Activated CD4-positive, CD25-positive, alpha-beta regulatory T cell treated with anti-CD3 and anti-CD28 coated beads, Interleukin-2, amount 50 U/mL, for 16 hours (primary cell): ENCODE measurements at places on chromosomes 5 and 9.

DNA sequence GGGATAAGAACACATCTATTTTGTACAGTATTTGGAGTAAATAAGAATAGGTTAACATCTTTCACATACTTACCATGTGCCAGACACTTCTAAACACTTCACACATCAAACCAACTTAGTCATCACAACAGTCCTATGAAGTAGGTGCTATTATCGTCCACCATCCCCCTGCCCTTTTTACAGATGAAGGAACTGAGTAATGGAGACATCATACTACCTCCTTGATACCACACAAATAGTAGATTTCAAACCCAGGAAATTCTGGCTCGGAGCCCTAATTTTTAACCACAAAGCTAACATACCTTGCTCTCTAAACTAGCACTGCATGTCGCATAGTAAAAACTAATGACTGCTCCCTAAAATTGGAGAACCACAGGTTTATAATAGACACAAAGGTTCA lies 4.2 kb upstream of the ZNF366 start:
- no peak for DNase-seq

GRCh38 chr5:176167800-176168199 lies 70.4 kb upstream of the SIMC1 start:
- DNase-seq: no peak

- no peak for DNase-seq
These were observed 279.0 kb downstream of the AOPEP start for GRCh38 chr9:95005278-95006143.

DNA sequence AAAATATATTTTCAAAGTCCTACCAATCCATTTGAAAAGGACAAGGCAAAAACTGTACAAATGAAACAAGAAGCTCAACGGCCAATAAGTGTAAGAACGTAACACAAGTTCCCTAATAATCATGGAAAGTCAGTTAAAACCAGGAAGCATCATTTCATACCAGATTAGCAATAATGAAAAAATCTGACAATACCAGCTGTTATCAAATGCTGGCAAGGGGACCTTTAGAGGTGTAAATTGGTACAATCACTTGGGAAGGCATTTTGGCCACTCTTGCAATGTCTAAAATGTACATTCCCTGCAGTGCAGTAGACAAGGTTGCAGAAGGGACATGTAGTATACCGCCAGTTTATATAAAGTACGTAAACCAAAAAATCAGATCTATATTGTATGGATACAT lies 10.1 kb upstream of the SEMA5A start:
- no peak for DNase-seq

- no peak for DNase-seq
These were observed 47.8 kb upstream of the ADAMTS2 start for GRCh38 chr5:179393078-179393477.

GRCh38 chr5:121707178-121707577 lies 144.5 kb upstream of the FTMT start:
- no peak for DNase-seq

DNA sequence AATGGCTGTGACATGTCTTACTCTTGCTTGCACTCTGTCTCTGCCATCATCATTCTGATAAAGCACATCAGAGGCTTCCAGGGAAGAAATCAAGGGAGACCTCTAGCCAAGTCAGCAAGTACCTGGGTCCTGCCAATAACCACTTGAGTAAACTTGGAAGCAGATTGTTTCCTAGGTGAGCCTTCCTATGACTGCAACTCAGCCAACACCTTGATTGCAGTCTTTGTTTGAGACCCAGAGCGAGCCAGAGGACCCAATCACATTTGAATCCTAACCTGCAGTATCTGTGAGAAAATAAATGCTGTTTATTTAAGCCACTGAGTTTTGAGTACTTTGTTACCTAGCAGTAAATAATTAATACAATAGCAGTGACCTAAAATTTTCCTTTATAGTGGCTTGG lies 356.8 kb upstream of the CHD1 start:
- no peak for DNase-seq

DNA sequence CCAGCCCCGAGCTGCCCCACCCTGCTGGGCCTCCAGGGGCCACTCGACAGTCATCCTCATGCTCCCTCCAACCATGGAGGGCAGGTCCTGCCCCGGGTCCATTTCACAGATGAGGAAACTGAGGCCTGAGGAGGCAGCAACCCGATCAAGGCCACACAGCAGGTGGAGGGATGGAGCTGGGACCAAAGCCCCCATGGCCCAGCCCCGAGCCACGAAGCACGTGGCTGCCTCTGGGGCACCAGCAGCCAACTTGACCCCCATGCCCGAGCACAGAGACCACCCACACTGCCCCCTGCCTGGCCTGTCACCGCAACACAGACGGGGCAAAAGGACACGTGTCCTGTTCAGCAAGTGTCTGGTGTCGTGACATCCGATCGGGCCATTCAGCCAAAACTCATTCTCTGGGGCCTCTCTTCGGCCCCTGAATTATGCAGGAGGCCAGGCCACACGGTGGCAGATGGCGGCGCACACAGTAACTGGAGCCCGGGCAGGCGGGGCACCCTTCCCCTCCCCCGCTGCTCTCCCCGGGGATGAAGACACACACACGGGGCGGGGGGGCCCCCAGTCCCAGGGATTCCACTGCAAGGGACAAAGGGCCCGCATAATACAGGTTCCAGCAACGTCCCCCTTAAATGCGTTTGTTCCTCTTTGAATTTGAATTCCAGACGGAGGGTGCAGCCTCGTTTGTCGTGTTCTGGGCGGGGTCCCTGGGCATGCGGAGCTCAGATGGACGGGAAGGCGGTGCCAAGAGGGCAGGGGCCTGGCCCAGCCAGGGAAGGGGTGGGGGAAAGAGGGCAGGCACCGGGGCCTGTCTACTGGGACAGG lies 29.4 kb upstream of the TMEM250 start:
- no peak for DNase-seq

- DNase-seq: no peak
These were observed 168.3 kb upstream of the RASA1 start for GRCh38 chr5:87099291-87099839.

- no peak for DNase-seq
These were observed 562.5 kb downstream of the CSNK1G3 start for GRCh38 chr5:124074500-124074899.

DNA sequence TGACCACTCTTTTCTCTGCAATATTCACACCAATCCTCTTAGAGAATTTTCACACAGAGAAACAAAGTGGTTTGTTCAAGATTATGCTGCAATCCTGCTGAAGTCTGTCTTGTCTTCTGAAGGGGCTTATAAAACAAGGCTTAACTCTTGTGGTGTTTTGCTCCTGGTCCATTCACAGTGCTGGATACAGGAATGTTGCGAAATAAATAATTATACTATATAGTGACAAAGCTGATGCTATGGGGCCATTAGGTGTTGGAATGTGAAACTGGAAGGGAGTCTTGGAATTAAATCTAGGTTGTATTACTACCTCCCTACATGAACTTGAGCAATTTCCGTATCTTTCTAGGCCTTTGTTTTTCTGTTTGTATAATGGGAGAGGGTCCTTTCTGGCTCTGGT lies 170.2 kb downstream of the TRIM32 start:
- no peak for DNase-seq

GRCh38 chr5:125525356-125525755 lies 778.9 kb upstream of the ZNF608 start:
- no peak for DNase-seq

- no peak for DNase-seq
These were observed 220.8 kb downstream of the KDM4C start for GRCh38 chr9:6978591-6978990.

- DNase-seq: no peak
These were observed 115.8 kb downstream of the CWC27 start for GRCh38 chr5:64884541-64884940.

DNA sequence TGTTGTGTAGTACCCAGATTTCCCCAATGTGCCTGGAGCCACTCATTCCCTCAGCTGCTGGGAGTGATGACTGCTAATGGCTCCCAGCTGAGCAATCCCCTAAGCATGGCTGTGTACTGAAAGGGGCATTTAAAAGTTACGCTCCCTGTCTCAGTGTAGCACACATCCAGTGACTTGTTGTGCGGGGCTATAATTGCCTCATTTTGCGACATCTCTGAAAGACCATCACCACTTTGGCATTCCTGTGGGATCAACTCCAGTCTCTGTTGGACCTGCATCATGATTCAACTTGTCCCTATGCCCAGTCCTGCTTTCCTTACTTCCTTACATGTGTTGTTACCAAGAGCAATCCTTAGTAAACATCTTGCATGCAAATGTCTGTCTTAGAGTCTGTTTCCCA lies 201.2 kb upstream of the MPDZ start:
- DNase-seq: no peak

DNA sequence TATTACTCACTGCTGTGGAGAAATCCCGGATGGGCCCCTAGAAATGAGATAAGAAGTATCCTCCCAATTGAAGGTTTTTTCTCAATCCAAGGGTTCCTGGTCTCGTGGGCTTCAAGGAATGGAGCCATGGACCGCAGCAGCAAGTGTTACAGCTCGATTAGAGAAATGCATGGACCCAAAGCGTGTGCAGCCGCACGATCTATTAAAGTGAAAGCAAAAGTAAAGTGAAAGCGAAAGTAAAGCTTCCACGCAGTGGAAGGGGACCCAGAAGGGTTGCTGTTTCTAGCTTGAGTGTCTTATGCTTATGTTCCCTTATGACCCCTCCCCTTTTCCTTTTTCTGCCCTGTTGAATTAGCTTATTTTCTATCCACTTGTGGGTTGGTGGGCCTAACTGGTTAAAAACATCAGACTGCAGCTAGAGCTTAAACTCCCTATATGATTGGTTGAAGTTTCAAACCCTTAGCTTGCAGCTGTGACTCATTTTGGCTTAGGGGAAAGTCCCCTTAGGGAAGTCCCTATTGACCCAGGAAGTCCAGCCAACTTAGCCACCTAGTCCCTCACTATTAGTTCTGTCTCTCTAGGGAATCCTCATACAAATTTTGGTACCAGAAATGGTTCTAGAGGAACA lies 1111.8 kb downstream of the TAF11L14 start:
- DNase-seq: no peak

GRCh38 chr5:10652151-10652550 lies 88.3 kb downstream of the ANKRD33B start:
- no peak for DNase-seq

GRCh38 chr9:93953496-93954433 lies 1.4 kb downstream of the BARX1 start:
- DNase-seq: no peak

DNA sequence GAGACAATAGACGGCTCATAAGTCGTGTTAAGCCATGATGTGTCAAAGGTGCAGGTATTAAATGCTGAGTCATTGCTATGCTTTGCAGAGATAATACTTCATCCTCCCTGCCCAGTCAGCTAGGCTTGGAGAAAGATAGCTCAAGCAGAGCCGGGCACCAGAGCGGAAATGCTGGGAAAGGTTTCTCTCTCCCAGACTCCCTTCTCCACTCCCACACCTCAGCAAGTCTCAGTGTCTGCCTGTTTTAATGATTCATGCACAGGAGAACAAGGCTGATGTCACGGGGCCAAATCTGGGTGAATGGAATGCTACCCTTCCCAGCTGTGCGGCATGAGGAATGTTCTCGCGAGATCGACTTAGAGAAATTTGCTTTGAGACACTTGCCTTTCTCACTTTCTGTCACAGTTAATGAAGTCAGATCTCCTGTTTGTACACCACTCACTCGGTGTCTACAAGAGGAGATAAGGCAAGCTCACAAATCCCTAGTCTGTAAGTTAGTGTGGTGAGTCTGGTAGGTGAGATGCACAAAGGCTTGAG lies 204.4 kb downstream of the EFNA5 start:
- no peak for DNase-seq

DNA sequence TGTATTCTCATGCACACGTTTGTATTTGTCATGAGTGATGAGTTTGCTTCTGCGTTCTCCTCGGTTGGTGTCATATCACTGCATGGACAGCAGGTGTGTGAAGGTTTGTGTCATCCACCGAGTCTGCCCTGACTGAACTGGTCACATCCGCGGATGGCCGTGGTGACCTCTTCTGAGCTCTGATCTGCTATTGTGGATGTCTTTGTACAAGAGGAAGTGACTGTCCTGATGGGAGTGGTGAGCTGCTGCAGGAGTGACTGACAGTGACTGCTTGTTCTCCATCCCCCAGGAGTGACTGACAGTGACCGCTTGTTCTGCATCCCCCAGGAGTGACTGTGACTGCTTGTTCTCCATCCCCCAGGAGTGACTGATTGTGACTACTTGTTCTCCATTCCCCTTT lies 69.9 kb downstream of the EHMT1 start:
- no peak for DNase-seq

- DNase-seq: no peak
These were observed 140.6 kb downstream of the COMMD10 start for GRCh38 chr5:116225281-116225922.

DNA sequence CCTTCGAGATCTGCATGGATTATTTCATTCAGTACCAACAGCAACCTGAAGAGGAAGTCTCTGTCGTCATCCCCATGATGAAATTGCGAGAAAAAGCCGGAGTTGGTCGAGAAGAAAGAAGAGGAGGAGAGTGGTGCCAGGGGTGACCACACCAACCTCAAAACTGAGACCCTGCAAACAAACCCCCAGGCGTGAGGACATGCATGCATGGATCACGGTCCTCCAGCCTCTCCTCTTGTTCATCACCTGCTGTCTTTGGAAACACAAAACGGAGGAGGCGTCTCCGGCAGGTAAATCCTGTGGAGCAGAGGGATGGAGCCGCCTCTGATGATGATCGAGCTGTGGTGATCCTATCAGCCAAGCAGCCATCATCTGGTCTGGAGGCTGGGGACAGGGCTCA lies 114.4 kb upstream of the IRX2 start:
- no peak for DNase-seq

DNA sequence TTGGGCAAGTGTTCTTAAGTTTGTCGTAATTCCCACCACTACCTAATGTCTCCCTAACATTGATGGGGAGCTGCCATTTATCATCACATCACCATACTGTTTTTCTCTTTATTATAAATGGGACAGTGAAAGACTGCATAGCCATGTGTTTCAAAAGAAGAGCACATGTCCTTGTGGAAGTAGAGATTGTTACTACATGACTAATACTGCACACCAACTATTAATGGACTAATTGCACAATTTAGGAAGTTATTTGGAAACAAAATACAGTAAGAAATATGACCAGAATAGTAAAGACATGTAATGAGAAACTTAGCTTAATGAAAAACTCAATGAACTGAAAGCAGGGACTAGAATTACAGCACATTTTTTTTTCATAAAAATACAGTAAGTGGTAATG lies 12.0 kb upstream of the ELOVL7 start:
- no peak for DNase-seq

DNA sequence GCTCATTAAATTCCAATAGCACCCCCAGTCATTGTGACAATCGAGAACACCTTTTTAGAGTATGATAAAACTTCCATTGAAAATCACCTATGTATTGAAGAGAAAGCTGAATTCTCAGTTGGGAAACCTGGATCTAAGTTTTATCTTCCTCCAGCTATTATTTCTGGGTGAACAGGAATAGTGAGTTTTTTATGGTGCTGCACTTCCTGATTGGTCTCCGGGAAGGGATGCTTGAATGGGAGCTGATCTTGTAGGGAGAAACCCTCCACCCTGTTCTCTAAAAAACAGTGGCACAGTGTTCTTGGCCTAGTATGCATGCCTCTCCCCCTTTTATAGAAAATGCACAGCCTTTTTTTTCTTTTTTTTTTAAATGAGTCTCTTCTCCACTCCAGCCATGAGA lies 112.2 kb downstream of the ACTBL2 start:
- no peak for DNase-seq

- no peak for DNase-seq
These were observed 3.5 kb downstream of the PHF19 start for GRCh38 chr9:120873512-120873911.

- DNase-seq: no peak
These were observed at the start of gene PBX3 for GRCh38 chr9:125747053-125747764. Gene PBX3 (plus strand): TSS chr9:125747373.
